Osteoblast (primary cell): ENCODE measurements at places on chromosomes 2 and 18. TPM values are rescaled to one million over a fixed set of nuclear protein-coding genes. Genes with fewer than 3 reads are reported as not detected.

CRYBA2 gene
- not detected in 2 replicates for total RNA-seq

DNA sequence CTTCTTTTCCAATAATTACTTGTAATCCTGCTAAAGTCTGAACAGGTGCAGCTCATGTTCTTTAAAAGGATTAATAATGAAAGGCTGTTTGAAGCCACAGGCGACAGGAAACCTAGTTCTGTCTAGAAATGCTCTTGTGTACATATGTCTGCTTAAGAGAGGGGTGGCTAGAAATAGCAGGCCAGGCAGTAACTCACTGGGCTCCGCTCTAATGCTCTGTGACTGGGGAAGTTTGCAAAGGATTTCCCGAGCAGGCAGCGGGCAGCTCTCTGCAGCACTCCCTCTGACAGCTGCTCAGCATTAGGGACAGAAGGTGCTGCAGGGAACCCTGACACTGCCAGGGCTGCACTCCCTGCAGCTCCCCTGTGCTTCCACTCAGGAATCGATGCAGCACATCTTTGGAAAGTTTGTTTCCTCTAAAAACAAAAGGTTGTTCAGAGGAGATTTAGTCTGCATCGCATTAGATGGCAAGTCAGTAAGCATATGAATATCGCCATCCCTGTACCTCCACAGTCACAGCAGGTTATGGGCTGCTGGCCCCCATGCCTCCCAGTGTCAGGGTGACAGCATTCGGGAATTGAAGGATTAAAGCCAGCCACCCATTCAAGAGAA, 33.1 kb upstream of the TTC39C start:
- H3K27me3 ChIP-seq: no peaks in the 10 kb centered on the region
- H3K4me1 ChIP-seq: peaks cover 14% of the 10 kb centered on the region
- H3K4me3 ChIP-seq: no peak overlapping the region
- DNase-seq: peak; percentile 46

POTEI gene
- total RNA-seq: not detected in 2 replicates

DLGAP1 gene
- not detected in 2 replicates for total RNA-seq

MREG gene
- 1.1 and 1.8 TPM in 2 replicates for total RNA-seq

GRCh38 chr2:32647180-32647651, 19.4 kb downstream of the TTC27 start:
- H3K27me3 ChIP-seq: no peaks in the 10 kb centered on the region
- peaks cover 23% of the 10 kb centered on the region for H3K36me3 ChIP-seq
- peaks cover 11% of the 10 kb centered on the region for H3K4me1 ChIP-seq
- H3K4me3 ChIP-seq: peak overlapping the region; percentile 16

DNA sequence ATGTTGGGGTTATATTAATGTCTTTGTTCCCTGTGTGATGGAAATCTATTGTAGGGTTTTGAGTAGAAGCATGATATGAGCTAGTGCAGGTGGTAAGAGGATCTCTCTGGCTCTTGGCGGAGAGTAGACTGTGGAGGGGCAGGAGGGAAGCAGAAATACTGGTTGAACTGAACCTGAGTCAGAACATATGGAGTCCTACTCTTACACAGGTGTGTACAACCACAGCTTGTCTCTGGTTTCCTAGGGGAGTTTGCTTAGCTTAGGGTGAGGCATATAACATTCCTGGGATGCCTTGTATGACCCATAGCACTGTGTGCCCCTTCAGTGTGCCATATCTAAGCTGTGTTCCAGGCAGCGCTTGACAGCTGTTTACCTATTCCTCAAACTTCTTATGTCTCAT, 97.3 kb upstream of the GCFC2 start:
- no peaks in the 10 kb centered on the region for H3K4me1 ChIP-seq
- DNase-seq: no peak
- no peak overlapping the region for H3K4me3 ChIP-seq
- H3K27ac ChIP-seq: no peak overlapping the region

GRCh38 chr2:120720231-120720630, 15.4 kb upstream of the GLI2 start:
- no peaks in the 10 kb centered on the region for H3K27me3 ChIP-seq
- no peak for DNase-seq
- H3K27ac ChIP-seq: no peak overlapping the region
- no peaks in the 10 kb centered on the region for H3K36me3 ChIP-seq

TFPI gene
- total RNA-seq: 123 and 154 TPM in 2 replicates

DNA sequence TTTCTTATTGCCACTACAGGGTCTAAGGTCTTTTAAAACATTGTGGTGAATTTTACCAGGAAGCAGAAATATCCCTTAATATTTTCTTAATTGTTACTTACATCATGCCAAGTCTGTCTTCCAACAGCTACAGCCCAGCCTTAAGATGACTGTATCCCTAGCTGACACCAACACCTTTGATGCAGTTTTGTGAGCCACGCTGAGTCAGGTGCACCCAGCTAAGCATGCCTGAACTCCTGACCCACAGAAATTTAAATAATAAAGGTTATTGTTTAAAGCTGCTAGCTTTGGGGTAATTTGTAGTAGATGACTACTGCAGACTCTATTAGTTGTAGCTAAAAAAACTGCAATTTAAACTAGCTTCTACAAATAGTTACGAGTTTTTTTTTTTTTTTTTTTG, 1757.9 kb upstream of the LRRTM1 start:
- H3K4me3 ChIP-seq: no peak overlapping the region
- no peaks in the 10 kb centered on the region for H3K4me1 ChIP-seq
- no peak for DNase-seq

DNA sequence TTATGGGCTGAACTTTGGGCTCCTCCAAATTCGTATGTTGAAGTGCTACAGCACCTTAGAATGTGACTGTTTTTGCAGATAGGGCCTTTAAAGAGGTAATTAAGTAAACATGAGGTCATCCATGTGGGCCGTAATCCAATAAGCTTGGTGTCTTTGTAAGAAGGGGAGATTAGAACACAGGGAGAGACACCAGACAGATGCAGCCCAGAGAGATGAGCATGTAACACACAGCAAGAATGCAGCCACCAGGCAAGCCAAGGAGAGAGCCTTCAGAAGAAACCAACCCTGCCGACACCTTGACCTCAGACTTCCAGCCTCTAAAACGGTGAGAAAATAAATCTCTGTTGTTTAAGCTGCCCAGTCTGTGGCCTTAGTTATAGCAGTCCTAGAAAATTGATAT, 74.3 kb downstream of the HRH4 start:
- DNase-seq: no peak
- peaks cover 11% of the 10 kb centered on the region for H3K27me3 ChIP-seq
- H3K4me1 ChIP-seq: peaks cover 13% of the 10 kb centered on the region
- H3K36me3 ChIP-seq: no peaks in the 10 kb centered on the region
- no peak overlapping the region for H3K27ac ChIP-seq
- no peak overlapping the region for H3K4me3 ChIP-seq

HRH4 gene
- total RNA-seq: under 0.01 TPM in 2 replicates
